ENCODE measurements at places on chromosomes 13 and 19. TPM values are rescaled to one million over a fixed set of nuclear protein-coding genes. Genes with fewer than 3 reads are reported as not detected.

The CCDC70 gene
- total RNA-seq: not detected

The BCL3 gene
- total RNA-seq: 117 TPM

The SLC15A1 gene
- total RNA-seq: 0.22 TPM

DNA sequence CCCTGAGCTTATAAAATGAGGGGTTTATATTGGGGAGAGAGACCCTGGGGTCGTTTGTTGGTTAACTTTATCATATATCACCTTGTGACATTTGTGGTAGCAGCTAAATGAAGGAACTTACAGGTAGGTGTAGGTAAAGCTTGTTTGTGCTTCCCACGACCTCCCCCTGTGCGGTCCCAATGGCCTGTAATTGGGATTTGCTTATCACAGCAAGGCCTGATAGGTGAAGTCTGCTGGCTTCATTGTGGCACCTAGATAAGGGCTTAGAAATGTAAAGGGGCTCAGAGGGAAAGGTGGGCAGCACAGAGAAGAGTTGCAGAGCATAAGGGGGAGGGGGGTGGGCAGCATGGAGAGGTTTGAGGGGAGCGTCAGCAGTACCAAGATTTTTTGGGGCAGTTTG is 35.5 kb upstream of the MLNR start:
- DNase-seq: no peak

DNA sequence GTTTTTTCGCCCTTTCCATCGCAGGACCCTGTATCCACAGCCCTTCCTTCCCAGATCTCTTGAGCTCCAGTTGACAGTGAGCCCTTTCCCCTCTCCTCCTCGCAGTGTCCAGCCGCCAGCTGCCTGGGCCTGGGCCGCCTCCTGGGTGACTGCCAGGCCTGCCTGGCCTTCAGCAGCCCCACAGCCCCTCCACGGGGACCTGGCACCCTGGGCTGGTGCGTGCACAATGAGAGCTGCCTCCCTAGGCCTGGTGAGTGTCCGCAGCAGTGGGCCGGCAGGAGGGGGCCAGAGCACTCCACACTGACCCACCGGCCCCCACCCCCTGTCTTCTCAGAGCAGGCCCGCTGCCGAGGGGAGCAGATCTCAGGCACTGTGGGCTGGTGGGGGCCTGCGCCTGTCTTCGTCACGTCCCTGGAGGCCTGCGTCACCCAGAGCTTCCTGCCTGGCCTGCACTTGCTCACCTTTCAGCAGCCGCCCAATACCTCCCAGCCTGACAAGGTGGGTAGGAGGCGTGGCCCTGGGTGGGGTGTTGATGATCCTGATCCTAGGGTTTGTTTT is 19.0 kb downstream of the MEGF8 start:
- DNase-seq: no peak

DNA sequence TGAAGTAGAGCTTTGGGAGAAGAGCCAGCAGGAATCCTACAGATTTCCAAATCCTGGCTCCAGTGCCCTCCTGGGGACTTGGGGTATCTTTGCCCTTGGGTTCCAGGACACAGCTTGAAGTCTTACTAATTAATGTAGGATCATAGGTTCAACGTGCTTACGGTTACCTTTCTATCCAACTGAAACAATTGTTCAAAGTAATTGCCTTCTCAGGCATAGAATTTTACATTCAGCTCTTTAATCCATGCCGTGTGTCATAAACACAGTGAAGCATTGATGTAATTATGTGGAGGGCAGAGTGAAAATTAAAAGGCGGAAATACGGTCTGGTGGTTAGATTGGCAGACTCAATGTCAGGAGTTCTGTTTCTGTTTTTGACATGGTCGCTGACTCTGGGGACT is 170.4 kb downstream of the COG6 start:
- DNase-seq: no peak

DNA sequence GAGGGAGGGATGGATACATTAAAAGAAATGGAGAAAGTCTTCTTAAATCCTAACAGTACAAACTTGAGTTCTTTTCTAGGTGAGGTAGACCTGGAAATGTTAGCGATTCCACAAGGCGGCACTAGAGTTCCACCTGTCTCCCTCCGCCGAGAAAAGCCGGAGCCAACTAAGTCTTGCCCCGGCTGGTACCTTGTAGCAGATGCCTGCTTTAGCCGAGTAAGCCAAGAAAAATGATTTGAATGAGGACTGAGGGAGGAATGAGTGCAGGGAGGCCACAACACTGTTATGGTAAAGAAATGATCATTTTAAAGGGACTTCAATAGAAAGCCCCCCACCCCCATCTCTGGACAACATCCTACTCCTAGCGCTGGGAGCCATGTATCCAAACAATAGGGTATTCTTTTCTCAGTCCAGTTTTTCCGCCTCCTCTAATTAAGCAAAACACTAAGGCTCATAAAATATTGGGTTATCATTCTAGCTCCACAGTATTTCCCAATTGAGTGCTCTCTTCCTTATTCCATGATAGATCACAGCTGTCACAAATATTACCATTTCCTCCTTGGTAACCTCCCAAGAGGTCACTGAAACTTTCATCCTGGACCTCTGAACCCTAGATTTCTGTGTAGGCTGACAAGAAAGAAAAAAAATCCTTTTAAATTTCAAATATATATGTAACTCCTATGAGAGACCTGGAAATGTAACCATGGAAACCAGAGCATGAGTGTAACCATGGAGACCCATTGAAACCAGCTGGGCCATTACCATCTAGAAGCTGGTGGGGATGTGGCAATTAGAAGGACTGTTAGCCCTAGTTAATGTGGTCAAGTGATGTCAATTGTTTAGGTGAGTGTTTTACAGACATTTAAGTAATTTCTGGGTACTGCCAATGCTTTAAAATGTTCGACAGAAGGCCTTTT is 58.3 kb downstream of the GPALPP1 start:
- DNase-seq: peak; percentile 87

Measured in sciatic nerve (tissue), 2 donors.